Upper lobe of right lung (tissue), 1 donor: ENCODE measurements at places on chromosomes 5 and 9. TPM values are rescaled to one million over a fixed set of nuclear protein-coding genes. Genes with fewer than 3 reads are reported as not detected.

The CCDC183 gene
- 4.0 TPM for total RNA-seq

The SHOC1 gene
- not detected for total RNA-seq

The ZNF883 gene
- 0.78 TPM for total RNA-seq

DNA sequence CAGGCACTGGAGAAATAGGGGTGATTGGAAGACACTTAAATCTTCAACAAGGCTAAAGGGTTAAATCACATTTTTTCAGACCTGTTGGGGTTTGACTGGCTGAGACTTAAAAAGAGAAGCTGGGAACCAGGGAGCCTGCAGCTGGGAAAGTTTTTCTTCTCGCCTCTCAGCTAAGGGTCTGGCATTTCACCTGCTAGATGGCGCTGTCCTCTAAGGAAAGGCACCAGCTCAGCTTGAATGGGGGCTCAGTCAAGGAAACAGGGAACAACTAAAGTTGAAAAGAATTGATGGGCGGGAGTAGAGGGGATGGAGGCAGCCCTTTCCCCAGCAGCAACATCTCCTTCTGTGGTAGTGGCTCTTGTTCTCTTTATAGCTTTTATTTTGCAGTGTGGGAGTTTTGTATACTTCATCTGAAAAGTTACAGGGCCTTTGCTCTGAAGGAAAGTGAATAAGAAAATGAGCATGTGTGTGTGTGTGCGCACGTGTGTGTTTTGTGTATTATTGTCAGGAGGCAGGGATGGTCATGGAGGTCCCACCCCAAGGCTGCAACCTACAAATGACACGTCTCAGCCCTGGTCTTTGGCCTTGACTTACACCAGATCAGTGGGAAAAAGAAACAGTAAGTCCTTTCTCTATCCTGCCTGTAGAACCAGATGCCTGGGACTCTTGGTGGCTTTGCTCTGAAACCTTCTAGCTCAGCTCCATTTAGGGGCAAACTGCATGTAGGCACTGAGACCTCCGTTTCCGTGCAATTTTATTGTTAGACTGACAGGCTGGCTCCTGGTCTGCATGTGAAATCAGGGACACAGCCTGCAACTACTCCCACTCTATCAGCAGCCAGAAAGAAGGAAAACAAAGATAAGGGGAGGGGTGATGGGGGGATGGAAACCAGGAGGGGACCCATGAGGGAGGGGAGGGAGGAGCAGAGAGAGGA is 316.2 kb upstream of the CLINT1 start:
- no peak for DNase-seq
- peaks cover 5% of the 10 kb centered on the region for H3K27me3 ChIP-seq
- H3K36me3 ChIP-seq, result no peaks in the 10 kb centered on the region
- H3K27ac ChIP-seq, result no peak overlapping the region
